NT2/D1 (cell line): ENCODE measurements at places on chromosomes 6 and 20.

GRCh38 chr6:6897140-6897539 is 210.6 kb upstream of the RREB1 start:
- DNase-seq = no peak

- DNase-seq = no peak
Observed at GRCh38 chr20:33811776-33812151, 616 bp downstream of the CHMP4B start.

- DNase-seq = no peak
Observed at GRCh38 chr20:44936510-44936909, 23.7 kb downstream of the TOMM34 start.

GRCh38 chr6:116562019-116562403 is 8.5 kb downstream of the CALHM4 start:
- DNase-seq = no peak

- DNase-seq = no peak
Observed at GRCh38 chr6:37483917-37484785, 15.5 kb downstream of the CCDC167 start.

GRCh38 chr20:35447082-35447789 is 8.2 kb upstream of the CEP250 start:
- DNase-seq = peak; percentile 71

- no peak for DNase-seq
Observed at GRCh38 chr20:57656821-57657534, 36.8 kb upstream of the ZBP1 start.

DNA sequence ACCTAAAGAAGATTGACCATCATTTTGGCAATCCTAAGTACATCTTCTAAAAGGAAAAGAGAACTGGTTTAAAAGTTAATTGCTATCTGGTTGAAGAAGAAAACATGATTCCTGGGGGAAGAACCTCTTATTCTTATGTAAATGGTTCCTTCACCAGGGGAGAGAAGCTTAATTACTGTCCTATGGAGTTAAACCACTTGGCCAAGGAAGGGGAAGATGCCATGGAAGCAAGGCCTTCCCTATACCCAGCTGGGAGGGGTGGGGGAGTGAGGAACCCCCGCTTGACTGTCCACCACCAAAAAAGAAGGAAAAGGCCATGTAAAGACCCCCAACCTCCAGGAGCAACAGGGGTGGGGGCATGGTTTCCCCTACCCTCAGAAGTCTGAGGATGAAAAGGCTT is 962.1 kb downstream of the GRIK2 start:
- DNase-seq = peak; percentile 16

DNA sequence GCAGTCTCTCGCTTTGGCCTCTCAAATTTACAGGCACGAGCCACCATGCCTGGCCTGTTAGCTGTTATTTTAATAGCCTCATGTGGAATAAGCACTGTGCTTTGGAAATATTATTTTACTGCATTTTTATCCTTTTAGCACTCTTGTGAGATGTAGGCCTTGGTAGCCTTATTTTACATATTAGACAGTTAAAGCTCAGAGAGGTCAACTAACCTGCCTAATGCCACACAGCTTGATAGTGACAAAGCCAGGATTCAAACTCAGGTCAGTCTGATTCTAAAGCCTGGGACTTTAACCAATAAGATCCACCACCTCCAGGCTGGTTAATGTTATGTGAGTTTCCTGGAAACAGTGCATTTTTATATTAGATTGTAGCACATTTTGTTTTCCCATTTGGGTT is 9.5 kb downstream of the TNFAIP3 start:
- no peak for DNase-seq

- DNase-seq = no peak
Observed at GRCh38 chr20:59605601-59606364, 1.4 kb downstream of the PHACTR3 start.

GRCh38 chr6:134537146-134537555 is 219.2 kb upstream of the SGK1 start:
- DNase-seq = no peak

- no peak for DNase-seq
Observed at GRCh38 chr6:157092736-157093135, 230.6 kb downstream of the TMEM242 start.

GRCh38 chr6:168165891-168166290 is 86.9 kb upstream of the FRMD1 start:
- DNase-seq = no peak
